HFFc6 (cell line): ENCODE measurements at places on chromosomes 3 and 15.
A peak's percentile ranks its signal among the peaks of the same experiment; 100 is the strongest.

GRCh38 chr3:37228749-37229148, 54.4 kb upstream of the LRRFIP2 start:
- DNase-seq, result no peak

DNA sequence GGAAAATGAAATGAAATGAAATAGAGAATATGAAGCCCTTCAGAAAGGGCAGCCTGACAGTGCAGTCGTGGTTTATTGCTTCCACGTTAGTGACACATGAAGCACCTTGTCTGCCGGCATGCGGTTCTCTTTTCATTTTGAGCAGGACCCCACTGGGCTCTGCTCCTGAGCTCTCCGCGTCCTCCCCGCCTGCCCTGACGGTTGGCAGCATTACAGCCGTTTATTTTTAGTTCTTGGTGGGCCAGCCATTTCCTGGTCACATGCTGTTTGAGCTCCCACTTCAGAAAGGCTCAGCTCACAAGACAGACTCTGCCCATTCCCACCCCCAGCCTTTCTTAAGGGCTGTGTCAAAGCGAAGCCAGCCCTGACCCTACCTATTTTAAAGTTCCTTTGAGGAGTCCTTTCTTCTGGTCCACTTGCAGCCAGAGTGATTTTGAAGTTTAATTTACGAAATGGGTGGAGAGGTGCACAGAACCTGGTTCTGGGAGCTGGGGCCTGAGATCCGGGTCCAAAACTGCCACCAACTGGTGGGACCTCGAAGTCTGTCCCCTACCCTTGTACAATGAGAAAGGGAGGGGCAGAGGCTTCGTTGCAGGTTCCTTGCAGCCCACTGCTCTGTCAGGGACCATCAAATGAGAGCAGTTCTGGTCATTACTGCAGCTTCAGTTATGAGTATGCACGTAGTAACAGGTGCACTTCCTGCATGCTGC, 60.1 kb downstream of the MGLL start:
- DNase-seq, result no peak

GRCh38 chr3:141487521-141488252, 860 bp downstream of the RASA2 start:
- DNase-seq, result peak; percentile 30

DNA sequence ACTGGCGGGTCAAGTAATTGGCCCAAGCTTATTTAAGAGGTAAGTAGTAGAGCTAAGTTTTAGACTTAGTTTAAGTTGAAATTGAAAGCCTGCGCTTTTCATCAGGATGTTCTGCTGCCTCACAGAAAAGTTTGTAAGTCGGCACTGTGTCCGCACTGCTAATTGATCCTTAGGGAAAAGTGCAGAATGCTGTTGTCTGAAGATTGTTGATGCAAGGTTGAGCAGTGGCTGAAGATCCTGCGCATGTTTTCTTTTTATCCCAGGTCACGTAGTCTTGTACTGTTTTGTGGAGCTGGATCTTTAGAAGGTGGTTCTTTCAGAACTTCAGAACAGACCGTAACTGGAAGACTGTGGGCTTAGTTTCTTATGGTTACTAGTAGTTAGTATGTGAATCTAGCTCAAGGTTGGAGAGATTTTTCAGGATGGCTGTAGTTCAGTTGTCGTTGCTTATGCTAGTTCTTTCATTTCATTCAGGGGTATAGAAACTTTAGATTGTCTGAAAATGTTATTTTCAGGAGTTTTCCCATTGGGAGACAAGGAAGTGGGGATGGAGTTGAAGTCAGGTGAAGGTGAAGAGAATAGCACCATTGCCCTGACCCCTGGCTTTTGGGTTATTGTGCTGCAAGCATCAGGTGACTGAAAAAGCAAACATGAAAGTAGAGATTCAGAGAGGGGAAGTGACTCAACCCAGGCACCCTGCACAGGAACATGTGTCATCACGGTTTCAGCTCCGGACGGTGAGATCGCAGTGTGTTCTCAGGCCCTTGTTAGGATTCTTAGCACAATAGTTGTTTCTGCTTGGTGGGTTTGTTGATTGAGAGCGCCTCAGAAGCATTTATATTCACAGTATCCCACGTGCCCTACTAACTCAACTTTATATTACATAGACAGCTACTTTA, 32.8 kb downstream of the AKAP13 start:
- DNase-seq, result peak; percentile 78

- no peak for DNase-seq
Observed at GRCh38 chr15:67790610-67791319, 34.5 kb upstream of the SKOR1 start.

GRCh38 chr3:43180694-43181093, 74.8 kb upstream of the POMGNT2 start:
- no peak for DNase-seq

DNA sequence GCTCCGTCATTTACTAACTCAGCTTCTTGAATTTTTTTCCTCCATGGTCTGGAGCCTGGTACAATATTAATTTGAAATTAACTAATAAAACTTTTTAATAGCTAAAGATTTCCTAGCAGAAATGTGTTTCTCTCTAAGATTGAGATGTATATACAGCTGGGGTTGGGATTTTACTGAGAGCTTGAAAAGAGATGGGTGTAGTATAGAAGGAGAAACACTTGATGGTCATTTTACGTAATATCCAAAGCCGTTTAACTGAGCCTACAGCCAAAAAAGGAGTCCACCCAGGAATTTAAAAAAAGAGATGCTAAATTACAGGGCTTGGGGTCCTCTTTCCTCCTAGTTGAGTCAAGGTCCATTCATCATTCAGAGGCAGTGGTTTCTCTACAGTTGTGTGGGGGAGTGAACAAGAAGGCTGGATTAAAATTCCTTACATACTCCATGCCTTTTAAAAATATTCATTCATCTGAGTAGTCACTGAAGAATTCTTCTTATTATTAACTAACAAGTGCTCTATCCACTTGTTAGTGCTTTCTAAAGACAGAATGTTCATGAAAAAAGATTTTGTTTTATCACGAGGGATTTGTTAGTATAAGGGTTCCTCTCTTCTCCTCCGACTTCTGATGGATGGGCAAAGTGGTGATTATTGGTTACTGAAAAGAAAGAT, 255.3 kb upstream of the IL12A start:
- DNase-seq, result peak; percentile 74

DNA sequence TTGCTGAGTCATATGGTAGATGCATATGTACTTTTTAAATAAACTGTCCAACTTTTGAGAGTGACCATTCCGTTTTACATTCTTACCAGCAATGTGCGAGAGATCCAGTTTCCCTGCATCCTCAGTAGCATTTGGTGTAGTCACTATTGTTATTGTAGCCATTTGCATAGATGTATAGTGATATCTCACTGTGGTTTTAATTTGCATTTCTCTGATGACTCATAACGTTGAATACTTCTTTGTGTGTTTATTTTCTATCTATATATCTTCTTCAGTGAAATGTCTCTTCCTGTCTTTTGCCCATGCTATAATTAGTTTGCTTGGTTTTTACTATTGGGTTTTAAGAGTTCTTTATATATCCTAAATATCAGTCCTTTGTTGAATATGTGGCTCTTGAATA, 255.7 kb upstream of the GRM7 start:
- DNase-seq, result no peak

DNA sequence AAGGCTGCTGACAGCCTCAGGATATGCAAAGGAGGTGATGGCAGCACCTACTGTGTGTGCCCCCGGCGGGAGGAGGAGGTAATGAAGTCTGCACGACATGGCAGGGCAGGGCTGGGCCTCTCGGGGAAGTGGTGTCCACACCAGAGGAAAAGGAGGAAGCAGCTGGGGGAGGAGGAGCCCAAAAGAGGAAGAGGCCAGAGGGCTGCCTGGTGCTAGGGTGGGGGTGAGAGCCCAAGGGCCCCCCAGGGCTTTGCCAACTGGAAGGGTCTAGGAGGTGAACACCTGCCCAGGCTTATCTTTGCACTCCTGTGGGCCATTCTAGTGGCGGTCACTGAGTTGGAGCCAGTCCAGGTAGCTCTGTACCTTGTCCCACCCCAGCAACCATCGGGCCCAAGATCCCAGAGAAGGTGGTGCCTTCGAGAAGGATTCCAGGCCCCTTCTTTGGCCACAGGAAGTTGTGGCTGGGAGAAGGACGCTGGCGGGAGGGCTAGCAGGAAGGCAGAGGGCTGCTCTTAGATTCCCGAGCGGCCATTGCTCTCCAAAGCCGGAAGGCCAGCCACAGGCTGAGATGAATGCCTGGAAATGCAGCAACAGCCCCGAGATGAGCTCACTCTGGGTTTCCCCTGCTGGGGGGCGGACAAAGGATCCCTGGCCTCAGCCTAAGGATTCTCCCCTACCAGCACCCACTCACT, 7.0 kb downstream of the GNAI2 start:
- DNase-seq, result no peak

- no peak for DNase-seq
Observed at GRCh38 chr3:127820826-127821313, 1.4 kb downstream of the MGLL start.

GRCh38 chr15:74613953-74614743, 1.5 kb upstream of the CLK3 start:
- no peak for DNase-seq

DNA sequence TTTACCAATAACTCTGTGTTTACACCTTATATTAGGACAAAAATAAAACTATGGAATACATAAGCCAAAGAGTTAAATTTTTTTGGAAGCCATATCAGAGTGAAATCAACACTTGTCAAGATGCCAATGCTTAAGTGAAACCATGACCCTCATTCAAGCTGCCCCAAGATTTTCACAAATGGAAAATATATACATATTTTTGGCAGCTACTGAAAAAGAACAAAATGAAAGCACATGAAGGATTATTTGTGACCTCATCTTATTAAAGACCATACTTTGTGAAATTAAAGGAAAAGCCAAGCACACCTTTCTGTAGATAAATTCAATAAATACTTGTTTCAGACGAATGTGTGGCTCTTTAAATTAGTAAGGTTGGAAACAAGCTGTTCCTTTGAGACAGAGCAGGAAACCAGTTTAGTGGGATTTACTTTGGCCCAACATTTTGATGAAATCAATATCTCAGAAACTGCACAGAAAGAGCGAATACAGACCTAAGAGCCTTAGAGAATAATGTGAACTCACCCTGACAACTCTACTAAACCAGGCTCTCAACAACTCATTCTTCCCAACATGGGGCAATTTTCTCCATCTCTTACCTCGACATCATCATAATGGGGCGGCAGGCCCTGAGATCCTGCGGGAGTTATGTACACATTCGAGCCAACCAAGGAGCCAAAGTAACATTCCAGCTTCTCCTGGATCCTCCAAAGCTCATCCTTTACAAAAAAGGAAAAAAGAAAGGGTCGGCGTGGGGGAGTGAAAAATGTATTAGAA, 11.1 kb downstream of the RIOX2 start:
- no peak for DNase-seq

- no peak for DNase-seq
Observed at GRCh38 chr3:138472141-138472825, 37.9 kb downstream of the ESYT3 start.

- DNase-seq, result no peak
Observed at GRCh38 chr3:128378631-128379347, 87.9 kb downstream of the DNAJB8 start.

DNA sequence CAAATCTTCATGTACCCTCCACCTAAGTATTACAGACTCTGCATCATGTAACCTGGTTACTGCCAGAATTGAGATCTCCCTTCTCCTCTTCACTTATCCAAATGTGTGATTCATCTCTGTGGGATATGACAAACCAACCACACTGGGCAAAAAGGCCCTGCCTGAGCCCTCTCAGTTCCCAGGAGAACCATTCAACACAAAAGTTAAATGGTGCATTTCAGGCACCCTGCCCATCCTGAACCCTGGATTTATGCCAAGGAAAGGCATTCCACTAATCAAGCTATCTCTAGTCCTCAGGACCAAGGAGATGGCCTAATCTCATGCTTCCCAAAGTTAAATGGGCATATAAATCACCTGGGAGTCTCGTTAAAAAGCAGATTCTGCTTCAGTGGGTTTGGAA, 108.5 kb downstream of the TNIK start:
- DNase-seq, result peak; percentile 96

DNA sequence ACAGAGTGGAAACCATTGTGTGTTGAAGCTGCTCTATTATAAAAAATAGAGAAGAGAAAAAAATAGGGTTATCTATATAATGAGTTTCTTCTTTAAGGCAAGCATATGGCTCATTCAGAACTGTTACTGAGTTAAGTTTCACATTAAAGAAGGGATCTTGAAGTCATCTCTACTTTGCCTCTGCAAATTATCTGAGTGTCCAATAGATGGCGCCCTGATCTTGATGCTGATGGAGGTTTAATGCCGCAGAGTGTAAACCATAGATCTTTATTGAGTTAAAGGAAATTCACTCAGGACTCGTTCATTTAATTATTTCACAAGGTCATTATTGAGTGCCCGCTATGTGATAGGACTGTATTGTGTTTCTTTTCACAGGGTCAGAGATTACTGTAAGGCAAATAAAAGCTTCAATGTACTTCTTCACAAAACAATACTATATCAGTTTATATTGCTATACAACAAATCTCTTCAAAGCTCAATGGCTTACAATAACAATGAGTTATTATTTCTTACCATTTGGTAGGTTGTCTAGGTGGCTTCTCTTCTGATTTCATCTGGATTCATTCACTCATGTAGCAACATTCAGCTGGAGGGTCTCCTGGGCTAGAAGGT, 171.4 kb downstream of the NSUN3 start:
- peak; percentile 51 for DNase-seq

GRCh38 chr15:82828075-82828474, 18.6 kb downstream of the WHAMM start:
- no peak for DNase-seq

GRCh38 chr3:58607816-58608215, 30.6 kb upstream of the FAM107A start:
- no peak for DNase-seq

DNA sequence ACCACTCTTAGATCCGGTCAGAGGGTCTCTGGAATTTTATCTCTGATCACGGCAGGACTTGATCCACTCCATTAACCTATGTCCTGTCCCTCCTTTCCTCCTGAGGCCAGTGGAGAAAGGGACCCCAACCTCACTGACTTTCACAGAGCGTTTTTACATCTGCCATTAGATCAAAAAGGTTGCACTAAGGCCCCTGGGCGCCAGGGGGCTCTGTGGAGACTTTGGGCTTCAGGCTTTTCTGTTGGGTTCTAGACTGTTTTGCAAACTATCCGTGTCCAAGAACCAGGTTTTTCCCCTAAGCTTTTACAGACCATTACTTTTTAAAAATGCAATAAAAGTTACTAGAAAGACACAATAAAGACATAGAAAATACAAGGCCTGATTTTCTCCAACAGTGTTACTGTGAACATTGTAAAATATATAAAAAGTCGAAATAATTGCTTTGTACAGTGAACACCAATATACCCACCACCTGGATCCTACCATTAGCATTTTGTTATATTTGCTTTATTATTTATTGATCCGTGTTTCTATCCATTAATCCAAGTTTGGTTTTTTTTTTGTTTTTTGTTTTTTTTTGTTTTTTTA, 159.7 kb downstream of the POLR2M start:
- DNase-seq, result peak; percentile 12

GRCh38 chr3:36843065-36844051, 79.0 kb upstream of the DCLK3 start:
- DNase-seq, result peak; percentile 20

- no peak for DNase-seq
Observed at GRCh38 chr15:83396101-83396500, 51.0 kb upstream of the SH3GL3 start.
